Fibroblast of skin of left quadriceps (primary cell): ENCODE measurements at places on chromosomes 5 and 9.

DNA sequence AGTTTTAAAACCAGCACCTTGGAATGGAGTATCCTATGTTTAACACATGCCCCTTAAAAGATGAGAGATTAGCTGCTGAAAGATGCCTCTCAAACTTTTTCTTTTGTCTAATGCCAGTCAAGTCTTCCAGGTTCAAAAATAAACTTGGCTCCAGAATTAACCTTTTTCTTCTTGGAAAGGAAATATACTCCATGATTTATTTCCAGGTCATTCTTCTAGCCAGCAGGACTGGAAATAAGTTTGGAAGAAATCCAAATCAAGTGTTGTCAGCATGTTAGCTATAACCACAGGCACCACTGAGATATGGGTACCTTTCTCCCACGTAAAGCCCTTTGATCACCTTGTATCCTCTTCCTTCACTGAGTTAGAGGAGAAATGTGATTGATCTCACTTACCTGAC is 56.1 kb downstream of the NLN start:
- DNase-seq, result no peak

DNA sequence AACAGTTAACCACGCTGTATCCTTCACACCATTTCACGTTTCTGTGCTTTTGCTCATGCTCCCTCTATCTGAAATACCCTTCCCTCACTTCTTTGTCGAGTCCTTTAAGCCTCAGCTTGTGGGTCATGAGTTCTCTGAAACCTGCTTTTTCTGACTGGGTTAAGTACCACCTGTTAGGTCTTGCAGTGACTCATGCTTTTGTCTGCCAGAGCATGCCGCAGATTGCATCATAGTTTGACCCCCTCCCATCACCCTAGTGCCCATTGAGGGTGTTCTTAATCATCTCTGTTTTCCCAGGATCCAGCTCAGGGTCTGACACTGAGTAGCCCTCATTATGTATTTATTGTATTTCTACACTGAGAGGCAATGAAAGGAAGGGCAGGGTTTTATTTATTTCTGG is 190.2 kb downstream of the ASTN2 start:
- no peak for DNase-seq

- DNase-seq, result no peak
Observed at GRCh38 chr5:81606150-81606549, 144.7 kb downstream of the SSBP2 start.

GRCh38 chr5:98309785-98310598 is 463.5 kb upstream of the RGMB start:
- peak; percentile 86 for DNase-seq

GRCh38 chr9:75858497-75859092 is 31.9 kb upstream of the PCSK5 start:
- DNase-seq, result no peak

GRCh38 chr5:72846483-72846882 is 30.0 kb downstream of the TNPO1 start:
- DNase-seq, result no peak

GRCh38 chr9:103900466-103900865 is 193.6 kb upstream of the SMC2 start:
- no peak for DNase-seq

GRCh38 chr5:179901915-179902762 is 5.6 kb downstream of the TBC1D9B start:
- DNase-seq, result no peak

DNA sequence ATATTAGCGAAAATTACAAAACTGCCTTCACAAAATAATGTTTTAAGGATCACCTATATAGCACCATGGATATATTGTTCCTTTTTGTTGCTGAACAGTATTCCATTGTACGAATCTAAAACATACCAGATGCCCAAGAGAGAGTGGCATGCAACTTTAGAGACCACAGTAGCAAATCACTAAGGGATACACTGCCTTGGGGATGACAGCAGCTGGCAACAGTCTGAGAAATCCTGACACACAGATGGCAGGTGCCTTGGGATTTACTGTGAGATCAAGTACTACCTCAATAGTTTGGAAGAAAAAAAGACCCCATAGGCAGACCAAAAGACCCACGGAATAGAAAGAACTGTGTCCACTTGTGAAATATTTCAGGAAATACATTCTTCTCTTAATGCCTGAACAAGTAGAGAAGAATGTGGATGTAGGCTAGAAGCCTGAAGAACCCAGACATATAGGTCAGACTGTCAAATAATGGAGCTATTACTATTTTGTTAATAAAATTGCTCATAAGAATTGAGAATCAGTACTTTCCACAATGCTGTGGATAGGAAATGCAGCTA is 53.4 kb downstream of the PLPP1 start:
- DNase-seq, result peak; percentile 20
